ENCODE measurements at places on chromosomes 2 and 18.

DNA sequence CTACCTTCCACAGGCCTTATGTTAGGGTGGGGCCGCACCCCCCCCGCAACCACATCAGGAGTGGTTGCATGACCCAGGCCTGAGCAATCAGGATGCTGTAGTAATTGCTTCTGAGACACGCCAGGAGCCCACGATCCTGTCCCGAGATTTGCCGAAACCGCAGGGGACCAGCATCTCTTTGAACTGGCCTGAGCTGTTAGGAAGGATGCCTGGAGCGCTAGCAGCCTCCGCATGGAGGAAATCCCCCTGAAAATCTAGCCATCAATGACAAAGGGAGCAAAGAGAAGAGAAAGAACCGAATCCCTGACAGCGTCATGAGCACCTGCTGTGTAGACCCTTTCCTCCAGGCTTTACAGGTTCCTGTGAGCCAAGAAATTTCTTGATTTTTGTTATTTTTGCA lies 8.7 kb upstream of the TEX44 start:
- no peak for DNase-seq

GRCh38 chr2:222108957-222109585 lies 189.7 kb downstream of the PAX3 start:
- DNase-seq, result no peak

GRCh38 chr2:202135091-202135874 lies 62.2 kb downstream of the KIAA2012 start:
- no peak for DNase-seq

- no peak for DNase-seq
Observed at GRCh38 chr2:9285921-9286320, 79.3 kb downstream of the ASAP2 start.

- no peak for DNase-seq
Observed at GRCh38 chr2:232323328-232323650, 55.3 kb upstream of the ALPP start.

DNA sequence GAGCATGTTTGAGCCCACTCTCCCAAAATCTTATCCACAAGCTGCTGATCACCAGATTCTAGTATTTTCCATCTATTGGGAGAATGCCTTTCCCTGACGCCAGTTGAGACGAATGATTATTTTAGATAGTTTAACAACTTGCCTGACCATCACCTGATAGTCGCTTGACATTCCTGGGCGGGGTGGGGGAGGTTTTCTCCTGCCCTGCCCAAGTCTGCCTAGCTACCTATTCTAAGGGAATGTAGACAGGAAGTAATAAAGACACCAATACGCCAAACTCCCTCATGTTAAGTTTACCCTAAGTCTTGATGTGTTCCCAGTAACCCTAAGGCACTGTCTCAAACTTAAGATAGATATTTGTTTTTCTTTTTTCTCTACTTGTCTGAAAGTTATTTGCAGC lies 4.6 kb upstream of the ACAA2 start:
- DNase-seq, result no peak

DNA sequence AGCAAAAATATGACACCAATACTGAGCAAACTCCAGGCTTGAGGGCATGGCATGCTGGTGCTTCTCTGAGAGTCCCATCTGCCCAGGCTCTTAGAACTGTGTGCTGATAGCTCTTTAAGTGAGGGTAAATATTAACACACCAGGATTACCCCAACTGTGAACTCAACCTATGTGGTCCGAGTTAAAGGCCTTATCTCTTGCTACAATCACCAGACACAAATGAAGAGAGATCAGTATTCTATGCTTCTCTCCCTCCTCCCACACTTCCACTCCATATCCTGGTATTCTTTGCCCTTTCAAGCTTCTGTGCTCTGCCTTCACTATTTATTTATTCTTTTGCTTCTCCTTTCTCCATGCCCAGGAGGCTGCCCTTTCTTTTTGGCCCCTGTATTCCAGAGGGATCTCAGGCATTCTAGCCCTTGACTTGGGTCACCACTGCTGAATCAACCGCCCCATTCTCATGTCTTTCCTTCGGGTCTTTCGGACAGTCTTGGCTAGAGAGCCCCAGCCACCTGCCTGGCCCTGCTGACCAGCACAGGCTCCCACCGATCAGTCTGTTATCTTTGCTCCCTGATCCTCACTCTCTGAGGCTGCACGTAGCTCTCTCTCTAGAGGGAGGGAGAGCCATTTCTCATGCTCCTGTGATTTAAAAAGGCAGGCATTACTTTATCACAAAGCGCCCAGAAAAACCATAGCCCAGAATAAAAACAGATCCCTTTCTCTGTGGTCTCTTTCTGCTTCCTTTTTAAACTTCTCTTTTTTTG lies 17.2 kb upstream of the HK2 start:
- peak; percentile 14 for DNase-seq

DNA sequence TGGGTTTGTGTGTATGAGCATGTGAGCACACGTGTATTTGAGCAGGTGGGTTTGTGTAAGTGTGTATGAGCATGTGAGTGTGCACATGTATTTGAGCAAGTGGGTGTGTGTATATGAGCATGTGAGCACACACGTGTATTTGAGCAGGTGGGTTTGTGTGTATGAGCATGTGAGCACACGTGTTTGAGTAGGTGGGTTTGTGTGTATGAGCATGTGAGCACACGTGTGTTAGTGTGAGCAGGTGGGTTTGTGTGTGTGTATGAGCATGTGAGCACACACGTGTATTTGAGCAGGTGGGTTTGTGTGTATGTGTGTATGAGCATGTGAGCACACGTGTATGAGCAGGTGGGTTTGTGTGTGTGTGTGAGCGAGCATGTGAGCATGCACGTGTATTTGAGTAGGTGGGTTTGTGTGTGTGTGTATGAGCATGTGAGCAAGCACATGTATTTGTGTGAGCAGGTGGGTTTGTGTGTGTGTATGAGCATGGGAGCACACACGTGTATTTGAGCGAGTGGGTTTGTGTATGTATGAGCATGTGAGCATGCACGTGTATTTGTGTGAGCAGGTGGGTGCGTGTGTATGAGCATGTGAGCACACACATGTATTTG lies 169.7 kb downstream of the TWIST2 start:
- DNase-seq, result no peak

DNA sequence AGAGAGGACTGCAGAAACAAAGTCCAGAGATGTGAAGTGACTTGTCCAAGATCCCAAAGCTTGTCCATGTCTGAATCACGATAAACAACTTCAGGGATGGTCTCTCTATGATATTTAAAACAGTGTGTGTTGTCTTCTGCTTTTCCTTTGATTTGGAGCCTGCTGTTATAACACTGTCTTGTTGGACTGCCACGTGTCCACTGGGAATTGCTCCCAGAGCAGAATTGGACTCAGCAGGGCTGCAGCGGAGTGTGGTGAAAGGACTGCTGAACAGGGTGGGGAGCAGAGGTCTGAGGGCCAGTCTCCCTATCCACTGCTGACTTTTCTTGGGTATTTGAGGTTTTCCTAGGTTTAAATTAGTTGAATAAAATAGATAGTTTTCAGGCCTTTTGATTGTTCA lies 68.3 kb downstream of the IL1R2 start:
- DNase-seq, result no peak

DNA sequence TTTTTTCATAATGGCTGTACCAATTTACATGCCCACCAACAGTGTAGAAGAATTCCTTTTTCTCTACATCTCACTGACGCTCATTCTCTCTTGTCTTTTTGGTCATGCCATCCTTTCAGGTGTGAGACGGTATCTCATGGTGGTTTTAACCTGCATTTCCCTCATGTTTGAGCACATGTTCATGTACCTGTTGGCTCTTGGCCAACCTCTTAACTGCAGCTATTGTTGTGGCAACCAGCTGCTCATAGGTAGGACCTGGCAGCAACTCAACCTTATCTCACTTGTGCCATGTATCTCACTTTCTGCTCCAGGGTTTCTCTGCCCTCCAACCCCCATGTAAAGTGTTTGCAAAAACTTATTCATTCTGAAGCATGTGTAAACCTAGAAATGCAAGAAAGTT lies 167.5 kb downstream of the UPP2 start:
- DNase-seq, result no peak

- no peak for DNase-seq
Observed at GRCh38 chr2:201621293-201621999, 21.9 kb downstream of the TMEM237 start.

GRCh38 chr18:34623557-34623956 lies 86.5 kb upstream of the DTNA start:
- no peak for DNase-seq

DNA sequence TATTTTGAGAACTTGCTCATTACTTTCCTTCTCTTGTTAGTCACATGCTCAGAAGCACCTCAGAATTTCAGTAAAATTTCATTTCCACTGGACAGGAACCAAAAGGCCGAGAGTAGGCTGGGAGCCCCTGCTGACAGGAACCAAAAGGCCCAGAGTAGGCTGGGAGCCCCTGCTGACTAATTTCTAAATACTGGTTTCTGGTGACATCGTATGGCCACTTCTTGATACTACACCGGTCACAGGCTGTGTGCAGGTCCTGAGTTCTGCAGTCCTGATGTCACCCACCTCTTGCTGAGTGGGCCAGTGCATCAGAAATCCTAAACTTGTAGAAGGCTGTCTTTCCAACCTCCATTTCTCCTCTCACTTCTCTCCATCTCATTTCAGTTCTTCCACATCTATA lies 17.7 kb upstream of the EN1 start:
- peak; percentile 2 for DNase-seq

- DNase-seq, result no peak
Observed at GRCh38 chr2:184551626-184552025, 46.7 kb upstream of the ZNF804A start.

GRCh38 chr18:38367473-38367872 lies 801.9 kb upstream of the CELF4 start:
- DNase-seq, result no peak
